ENCODE measurements at places on chromosomes 1 and 21. TPM values are rescaled to one million over a fixed set of nuclear protein-coding genes. Genes with fewer than 3 reads are reported as not detected.

SEMA4A gene
- total RNA-seq = 2.5 TPM

DNA sequence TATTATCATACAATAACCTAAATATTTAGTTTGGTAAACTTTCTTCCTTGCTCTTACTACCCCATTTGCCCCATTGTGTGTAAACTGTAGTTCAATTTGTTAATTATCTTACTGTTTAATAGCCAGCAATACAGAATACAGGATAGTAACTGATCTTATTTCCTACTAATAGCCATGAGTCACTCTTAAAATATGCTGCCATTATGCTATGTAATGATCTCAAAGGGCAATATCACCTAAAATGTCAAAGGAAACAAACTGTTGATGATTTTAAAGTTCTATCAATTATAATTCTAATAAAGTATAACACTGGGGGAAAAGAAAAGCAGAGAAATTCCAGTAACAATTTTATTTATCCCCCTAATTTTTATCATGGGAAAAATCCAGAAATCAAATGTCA is 4.3 kb downstream of the SLC30A1 start:
- no peak overlapping the region for H3K4me3 ChIP-seq
- peaks cover 13% of the 10 kb centered on the region for H3K36me3 ChIP-seq
- H3K4me1 ChIP-seq = peaks cover 36% of the 10 kb centered on the region
- DNase-seq = no peak
- no peaks in the 10 kb centered on the region for H3K27me3 ChIP-seq
- H3K27ac ChIP-seq = no peak overlapping the region

DNA sequence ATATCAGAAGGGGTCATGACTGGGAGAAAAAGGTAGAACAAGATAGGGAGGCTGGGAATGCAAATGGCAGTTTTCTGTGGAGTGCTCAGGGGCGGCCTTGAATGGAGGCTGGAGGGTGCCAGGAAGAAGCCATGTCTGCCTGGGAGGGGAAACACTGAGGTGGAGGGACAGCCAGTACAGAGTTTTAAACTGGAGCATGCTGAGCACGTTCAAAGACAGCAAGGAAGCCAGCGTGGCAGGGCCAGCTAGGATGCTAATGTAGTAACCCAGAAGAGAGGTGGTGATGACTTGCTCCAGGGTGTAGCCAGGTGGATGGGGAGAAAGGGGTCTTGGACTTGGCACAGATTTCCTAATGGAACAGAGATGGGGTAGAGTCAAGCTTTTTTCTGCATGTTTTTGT is 445.8 kb upstream of the VAMP3 start:
- no peak overlapping the region for H3K4me3 ChIP-seq
- no peaks in the 10 kb centered on the region for H3K4me1 ChIP-seq
- no peaks in the 10 kb centered on the region for H3K27me3 ChIP-seq
- no peak for DNase-seq

USP16 gene
- 20.9 TPM for total RNA-seq

All from chondrocyte (in vitro differentiated cells).